Hepatic stellate cell (primary cell): ENCODE measurements at places on chromosomes 12 and 14.

DNA sequence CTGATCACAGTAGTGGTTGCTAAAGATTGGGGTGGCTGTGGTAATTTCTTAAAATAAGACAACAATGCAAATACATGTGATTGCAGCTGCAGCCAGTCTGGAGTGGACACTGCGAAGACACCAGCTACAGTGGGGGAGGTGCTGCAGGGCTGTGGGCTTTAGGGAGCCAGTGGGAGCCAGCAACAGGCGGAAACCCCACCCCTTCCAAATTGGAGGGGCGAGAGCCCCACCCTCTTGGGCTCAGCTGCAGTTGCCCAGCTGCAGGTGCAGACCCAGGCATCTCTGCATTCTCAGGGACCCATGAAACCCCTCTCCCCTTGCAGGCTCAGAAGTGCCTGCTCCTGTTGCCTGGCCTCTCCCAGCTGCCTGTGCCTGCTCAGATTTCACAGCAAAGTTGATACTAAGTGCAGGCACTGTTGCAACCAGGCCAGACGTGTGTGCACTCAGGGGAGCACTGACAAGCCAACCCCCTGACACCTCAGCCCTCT lies 104.8 kb downstream of the MYF5 start:
- no peak for DNase-seq

DNA sequence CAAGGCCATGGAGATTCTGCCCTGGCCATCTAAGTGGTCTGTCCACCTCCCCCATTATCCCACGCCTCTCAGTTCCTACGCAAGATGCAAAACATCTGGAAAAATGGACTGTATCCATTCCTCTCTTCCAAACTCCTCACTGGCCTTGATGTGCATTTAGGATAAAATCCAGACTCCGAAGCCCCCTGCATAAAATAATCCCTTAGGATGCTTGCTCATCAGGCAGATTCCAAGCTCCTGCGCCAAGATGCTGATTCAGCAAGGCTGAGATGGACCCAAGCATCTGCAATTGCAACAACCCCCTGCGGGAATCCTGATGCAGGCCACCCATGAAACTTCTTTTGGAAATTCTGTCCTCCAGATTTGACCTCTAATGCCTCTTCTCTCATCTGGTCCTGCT lies 81.6 kb downstream of the SPRING1 start:
- no peak for DNase-seq

GRCh38 chr12:14395074-14395778 lies 29.7 kb downstream of the ATF7IP start:
- DNase-seq: no peak

DNA sequence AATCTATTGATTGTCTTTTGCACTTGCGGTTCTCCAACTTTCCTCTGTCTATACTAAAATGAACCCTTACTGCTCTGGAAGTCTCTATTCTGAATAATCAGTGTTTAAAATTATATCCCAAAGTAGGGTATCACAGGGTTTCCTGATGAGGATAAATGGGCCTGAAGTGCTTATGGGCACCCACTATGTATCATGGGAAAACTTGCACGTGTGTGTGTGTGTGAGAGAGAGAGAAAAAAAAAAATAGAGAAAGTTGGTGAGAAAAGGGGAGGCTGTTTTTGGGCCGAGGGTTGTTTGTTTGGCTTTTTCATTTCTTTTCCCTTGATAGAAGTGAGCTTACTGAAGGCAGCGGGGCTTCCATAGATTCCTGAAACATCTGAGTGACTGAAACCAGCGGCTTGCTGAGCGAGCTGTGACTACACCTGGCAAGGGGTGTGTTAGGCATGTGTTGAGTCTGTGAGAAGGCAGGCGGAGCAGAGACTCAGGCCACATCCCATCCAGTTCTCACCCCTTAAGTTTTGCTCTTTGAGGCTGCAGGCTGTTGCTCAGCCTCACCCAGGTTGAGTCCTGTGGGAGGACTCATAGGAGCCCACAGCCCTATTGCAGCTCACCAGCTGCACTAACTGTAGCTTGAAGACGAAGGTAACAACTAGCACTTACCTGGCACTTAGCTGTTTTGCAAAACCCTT lies 17.2 kb downstream of the PPFIBP1 start:
- DNase-seq: no peak

DNA sequence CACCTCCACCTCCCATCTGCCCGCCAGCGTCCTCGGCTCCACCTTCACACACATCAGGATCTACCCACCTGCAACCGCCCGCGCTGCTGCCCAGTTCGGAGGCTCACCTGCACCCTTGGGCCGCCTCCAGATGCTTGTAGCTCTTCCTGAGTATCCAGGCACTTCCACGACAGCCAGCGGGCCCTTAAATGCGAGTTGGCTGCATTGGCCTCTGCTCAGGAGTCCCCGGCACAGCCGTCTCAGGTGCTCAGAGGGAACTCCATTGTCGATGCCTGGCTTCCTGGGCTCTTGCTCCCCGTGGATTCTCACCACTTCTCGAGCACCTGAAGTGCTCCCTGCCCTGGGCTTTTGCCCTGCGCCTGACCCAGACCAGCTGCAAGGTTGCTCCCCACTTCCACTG lies 21.9 kb upstream of the CDCA4 start:
- no peak for DNase-seq

DNA sequence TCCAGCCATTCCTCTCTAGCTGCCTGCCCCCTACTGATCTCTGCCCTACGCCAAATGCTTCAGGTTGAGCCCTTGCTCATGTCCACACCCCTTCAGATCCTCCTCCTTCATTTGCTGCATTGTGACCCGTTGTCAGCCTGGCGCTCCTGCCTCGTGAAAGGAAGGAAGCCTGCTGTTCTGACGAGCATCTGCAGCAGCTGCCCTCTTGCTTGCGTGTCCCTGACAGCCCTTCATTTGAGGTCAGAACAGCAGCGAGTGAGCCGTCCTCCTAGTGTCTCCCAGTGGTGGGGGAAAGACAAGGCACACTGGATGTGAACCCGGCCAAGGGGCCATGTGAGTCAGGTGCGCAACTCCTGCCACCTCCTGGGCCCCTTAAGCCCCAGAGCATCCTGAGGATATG lies 3.0 kb upstream of the PIANP start:
- no peak for DNase-seq

DNA sequence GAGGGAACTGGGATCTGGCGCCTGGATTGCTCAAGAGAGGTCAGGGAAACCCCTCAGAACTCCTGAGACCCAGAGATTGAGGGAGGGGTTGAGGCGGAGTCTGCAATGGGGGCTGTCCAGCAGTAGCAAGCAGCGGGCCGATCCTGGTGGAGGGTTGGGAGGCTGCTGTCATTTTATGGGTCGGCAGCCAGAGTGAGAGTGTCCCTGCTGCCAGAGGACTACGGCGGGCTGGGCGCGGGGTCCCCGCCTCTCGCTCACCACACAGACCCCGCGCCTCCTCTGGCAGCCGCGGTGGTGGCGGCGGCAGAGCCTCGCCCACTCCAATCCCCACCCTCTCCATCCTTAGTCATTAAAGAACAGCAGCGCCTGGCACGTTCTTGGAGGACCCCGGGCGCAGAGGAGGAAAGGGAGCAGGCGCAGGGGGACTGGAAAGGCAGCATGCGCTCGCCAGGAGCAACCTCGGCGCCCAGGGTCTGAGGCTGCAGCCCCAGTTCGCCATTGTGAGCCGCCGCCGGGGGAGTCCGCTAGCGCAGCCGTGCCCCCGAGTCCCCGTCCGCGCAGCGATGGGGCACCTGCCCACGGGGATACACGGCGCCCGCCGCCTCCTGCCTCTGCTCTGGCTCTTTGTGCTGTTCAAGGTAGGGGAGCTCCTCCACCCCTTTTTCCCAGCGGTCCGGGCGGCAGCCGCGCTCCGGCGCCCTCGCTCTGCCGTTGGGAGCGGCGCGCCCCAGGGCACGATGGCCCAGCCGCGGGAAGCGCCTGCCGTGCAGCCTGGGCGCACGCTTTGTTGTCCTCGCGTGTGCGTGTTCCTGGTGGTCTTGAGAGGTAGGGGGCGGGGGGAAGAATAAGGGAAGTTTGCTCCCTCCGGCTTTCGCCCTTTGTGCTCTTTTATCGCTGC lies at the start of gene PTPRO:
Gene PTPRO, plus strand, starts transcription at position 345 of the 898 bp plus-strand sequence.
- DNase-seq: peak; percentile 7

- DNase-seq: no peak
Measured at GRCh38 chr12:107523775-107524535, 161.6 kb upstream of the PWP1 start.

DNA sequence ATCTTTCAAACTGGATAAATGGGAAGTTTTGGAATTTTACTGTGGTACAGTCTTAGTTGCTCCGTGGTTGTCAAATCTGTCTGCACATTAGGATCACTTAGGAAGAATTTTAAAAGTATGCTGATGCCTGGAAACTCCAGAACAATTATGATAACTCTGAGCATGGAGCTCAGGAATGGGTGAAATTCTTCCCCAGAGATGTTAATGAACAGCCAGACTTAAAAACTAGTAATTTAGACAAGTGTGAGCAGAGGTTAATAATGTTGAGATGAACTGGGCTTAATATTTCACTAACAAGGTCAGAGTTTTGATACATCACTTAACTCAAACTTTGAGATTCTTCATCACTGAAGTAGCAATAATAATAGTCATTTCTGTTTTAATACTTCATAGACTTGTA lies 94.5 kb downstream of the NTS start:
- no peak for DNase-seq

GRCh38 chr12:85725991-85726390 lies 110.2 kb downstream of the RASSF9 start:
- DNase-seq: no peak

DNA sequence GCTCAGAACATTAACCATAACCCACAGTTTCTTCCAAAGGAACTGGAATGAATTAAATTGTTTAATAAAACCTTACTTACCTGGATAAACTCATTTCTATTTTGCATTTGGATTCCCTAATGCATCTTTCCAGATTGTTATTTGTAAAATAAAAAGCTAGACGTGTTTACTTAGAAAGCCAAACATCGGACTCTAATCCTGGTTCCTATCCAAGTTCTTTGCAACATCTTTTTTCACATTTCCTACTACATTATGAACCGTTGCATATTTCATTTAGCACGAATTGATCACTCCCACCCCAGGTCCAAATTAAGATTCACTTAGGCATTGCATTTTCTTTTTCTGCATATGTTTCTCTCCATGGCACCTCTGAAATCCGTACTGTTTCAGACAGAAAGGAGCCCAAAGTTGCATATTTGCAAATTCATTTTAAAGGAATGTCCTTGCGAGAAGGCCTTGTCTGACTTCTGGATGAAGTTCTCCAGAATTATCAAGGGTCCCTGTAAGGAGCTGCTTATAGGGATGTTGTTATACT lies 164.4 kb upstream of the GSC start:
- no peak for DNase-seq

- DNase-seq: no peak
Measured at GRCh38 chr12:104896146-104896545, 61.9 kb downstream of the SLC41A2 start.

DNA sequence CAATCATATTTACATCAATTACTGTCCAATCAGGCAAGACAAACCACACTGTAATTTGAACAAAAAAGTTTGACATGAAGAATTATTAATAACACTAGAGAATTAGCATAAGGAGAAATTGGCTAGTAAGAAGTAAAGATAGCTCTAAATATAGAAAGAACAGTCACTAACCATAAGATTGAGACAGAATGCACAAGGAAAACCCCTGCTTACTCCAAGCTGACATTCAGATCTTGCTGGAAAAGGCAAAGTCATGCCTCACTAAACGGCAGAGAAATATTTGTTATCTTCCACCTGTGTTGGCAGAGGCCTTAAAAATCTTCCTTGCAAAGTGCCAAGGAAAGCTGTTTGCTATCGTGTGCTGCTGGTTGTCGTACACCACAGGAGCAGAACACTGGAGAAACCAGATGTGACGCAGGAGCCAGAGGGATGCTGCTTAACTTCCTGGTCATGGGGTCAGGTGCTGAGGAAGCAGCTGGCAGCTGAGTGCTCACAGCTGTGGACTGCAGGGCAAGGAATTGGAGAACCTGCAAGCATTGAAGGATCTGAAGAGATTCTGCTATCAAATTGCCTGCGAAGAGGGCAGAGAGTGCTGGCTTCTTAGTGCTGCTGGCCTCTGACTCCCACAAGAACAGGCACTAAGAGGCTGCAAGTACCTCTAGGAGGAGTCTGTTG lies 1323.3 kb downstream of the LRFN5 start:
- DNase-seq: no peak

DNA sequence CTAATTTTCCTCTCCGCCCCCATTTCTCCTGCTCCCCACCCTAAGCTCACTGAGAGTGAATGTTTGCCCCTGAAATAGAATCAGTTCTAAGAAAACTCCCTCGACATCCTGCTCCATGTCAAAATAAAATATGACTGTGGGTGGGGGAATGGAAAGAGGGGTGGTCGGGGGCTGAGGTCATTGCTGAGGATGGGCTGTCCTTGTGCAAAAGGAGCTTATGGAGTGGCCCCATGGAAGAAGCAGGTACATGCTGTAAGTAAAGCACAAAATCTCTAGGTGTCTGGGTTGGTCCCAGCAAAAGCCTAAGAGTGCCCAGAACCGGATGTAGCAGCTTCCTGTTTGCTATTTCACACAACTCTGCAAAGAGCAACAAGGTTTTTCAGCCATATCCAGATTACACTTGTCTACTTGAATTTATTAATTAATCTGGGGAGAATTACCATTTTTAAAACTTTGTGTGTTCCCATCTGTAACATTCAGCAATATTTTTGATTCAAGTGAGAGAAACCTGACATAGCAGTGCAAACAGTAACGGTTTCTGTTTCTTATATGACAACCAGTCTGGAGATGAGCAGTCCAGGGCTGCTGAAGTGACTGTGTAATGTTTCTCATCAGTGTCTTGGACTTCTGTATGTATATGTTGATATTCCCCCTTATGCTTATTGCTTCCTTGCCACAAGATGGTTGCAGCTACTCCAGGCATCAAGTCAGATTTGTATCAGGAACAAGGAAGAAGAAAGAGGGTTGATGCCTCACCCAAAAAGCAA lies 40.4 kb upstream of the GZMB start:
- DNase-seq: no peak

DNA sequence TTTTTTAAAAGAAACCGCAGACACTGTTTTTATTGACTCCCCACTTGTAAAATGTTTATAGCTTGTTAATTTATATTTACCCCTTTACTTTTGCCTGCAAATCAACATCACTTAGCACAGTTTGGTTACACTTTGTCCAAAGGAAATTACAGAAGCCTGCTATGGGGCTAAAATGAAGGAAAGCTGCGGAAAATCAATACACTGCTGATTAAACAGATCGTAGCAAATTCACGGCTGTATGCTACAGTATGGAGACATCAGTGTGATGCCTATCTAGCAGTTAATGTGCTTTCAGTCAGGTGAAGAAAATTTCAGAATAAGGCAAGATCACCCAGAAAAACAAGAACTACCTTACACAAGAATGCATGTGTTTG lies 110.0 kb downstream of the FOXG1 start:
- no peak for DNase-seq

DNA sequence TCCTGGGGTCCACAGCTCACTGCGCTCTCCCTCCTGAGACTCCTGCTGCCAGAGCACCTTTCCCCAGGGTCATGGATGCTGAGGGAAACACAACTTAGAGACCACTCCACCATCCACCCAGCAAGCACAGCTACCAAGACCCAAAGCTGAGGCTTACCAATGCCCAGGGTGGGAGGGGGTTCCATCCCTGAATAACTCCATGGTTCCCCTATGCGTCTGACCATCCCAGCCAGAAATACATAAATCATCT lies 36.3 kb downstream of the DAD1 start:
- DNase-seq: no peak

- DNase-seq: no peak
Measured at GRCh38 chr12:126144603-126145002, 1079.4 kb downstream of the AACS start.

- DNase-seq: no peak
Measured at GRCh38 chr12:55694651-55695050, 13.1 kb downstream of the ITGA7 start.

- no peak for DNase-seq
Measured at GRCh38 chr12:54558311-54558710, 8.9 kb downstream of the PDE1B start.

- no peak for DNase-seq
Measured at GRCh38 chr14:38992067-38992844, 110.8 kb downstream of the SEC23A start.
